ENCODE measurements at places on chromosomes 4 and X.

- DNase-seq: no peak
These were observed 5.4 kb downstream of the STBD1 start for GRCh38 chr4:76311896-76312331.

GRCh38 chr4:117898496-117898895 lies 135.8 kb upstream of the NDST3 start:
- DNase-seq: no peak

- no peak for DNase-seq
These were observed 201.7 kb downstream of the SPRY1 start for GRCh38 chr4:123598331-123598730.

DNA sequence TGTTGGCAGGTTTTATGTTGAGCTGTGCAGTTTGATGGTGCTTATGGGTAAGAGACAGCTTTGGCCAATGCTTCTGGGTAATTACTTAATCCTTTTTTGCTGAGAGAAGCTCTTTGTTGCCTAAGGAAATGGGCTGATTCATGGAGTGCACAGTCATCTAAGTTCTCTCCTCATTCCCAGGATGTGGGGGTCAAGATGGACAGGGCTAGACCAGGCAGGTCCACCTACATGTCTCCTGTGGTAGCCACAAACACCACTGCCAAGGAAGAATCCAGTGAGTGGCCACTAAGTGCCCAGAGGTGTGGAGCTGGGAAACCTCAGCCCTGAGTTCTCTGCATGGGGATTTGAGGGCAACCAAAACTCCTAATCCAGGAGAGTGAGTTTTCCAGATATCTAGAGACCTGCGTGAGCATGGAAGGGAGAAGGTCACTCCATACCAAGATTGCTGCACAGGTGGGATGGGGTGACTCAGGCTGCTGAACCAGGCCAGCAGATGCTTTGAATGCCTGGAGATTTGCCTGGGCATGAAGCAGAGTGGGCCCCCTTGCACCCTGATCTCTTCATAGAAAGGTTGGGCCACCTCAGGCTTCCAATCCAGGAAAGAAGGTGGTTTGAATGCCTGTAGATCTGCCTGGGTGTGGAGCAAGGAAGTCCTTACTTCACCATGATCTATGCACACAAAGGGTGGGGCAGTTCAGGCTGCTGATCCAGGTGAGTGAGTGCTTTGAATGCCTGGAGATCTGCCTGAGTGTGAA lies 234.8 kb upstream of the GNPDA2 start:
- DNase-seq: no peak

DNA sequence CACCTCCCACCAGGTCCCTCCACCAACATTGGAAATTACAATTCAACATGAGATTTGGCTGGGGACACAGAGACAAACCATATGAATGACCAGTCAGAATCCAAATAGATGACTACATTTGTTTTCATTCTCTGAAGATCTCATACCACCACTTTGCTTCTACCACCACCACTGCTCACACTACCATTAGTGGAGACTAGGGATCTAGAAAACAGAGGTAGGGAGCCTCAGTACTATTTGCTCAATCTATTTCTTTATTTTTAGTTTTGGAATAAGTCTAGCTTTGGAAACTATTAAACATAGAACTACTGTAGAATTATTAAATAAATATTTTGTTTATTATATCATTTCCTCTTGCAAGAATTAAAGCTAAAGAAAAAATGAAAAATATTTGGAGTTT lies 727.9 kb downstream of the CCSER1 start:
- no peak for DNase-seq

GRCh38 chr4:26204249-26204825 lies 116.5 kb upstream of the RBPJ start:
- DNase-seq: no peak

DNA sequence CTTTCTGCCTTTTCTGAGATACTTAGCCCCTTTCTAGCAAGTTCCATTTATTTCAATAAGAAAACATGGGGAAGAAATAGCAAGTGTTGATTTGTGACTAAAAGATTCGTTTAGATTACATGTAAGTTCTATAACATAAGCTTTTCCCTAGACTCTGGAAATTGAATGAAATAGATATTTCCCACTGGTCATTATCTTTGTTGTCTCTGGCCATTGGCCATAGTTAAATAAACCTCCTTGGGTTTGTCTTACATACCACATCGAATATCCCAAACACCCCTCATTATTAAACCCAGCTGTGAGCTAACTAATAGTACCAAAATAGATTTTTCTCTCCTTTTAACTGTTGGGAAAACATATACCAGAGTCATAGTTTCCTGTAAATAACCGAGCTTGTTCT lies 534.8 kb downstream of the IQCM start:
- DNase-seq: no peak

- DNase-seq: no peak
These were observed 101.9 kb downstream of the FBXW7 start for GRCh38 chr4:152434011-152434410.

DNA sequence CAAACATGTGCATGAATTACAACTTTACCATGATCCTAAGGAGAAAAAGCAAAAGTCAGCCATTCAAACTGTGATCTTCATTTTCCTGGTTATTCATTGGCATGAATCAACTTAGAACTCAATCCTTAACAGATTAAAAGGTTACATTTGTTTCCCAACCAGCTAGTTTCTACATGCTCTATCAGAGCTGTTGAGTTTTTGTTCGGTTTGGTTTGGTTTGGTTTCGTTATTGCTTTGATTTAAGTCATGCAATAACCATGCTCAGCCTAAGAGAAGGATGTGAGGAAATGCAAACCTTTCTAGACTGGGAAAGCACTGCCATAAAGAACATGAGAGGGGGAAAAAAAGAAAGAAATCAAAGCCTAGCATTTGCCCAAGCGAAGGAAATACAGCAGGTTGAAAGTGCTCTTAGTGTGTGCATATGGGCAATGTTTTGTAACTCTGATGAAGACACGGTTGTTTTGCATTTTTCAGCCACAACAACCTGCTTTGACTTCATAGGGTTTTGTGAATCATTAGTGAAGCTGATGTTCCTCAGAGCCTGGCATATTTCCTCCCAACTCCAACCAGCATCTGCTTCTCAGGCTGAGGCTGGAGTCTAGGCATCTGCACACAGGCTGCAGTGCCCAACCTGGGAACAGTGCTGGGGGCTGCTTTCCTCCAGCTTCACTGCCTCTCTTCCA lies 234.3 kb downstream of the ZNF674 start:
- no peak for DNase-seq

DNA sequence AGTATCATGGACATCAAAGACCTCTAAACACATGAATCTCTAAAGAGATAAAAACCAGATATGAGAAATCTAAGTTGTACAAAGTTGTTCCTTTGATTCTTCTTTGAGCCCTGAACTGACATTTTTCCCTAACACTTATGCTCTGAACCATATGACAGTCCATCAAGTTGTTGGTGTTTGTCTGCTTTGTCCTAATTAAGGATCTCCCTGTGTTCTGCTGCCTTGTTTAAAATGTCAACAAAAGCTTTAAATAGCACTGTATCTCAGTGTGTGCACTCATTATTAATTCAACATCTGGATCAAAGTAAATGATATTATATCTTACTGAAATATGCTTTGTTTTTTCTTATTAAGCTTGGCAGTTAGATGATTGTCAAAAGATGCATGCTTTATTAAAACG lies 321.8 kb downstream of the MAPK10 start:
- no peak for DNase-seq

GRCh38 chr4:46508216-46508615 lies 118.3 kb upstream of the GABRA2 start:
- no peak for DNase-seq

- no peak for DNase-seq
These were observed 11.9 kb downstream of the WDR17 start for GRCh38 chr4:176077561-176077960.

DNA sequence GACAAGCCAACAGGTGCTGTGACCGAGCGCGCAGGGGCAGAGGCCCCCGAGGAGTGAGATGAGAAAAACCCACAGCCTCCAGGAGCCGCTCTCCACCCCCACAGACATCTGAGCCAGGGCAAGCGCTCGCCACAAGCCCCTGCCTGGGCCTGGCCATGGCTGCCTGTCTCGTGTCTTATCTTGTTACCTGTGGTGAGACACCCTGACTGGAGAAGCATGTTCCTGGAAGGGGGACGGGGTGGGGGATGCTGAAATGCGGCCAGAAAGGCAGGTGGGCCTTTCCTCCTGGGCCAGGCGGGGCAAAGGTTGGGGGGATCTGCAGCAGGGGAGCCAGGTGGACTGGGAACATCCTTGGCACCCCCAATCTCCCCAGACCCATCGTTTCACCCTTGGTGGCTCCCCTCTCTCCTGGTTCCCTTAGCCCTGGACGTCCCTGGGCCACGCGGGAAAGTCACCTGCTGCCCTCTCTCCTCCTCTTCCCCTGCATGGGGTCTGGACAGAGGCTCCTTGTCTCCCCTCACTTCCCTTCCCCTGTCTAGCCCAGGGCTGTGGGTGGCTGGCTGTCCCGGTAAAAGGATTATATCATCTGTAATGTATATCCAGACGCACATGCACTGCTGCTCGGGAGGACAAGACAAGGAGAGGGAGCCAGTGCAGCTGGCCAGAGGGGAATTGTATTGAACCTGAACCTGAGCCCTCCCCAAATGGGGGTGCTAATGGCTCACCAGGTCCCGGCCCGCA lies 8.4 kb upstream of the DUSP9 start:
- DNase-seq: no peak

GRCh38 chrX:17299206-17299605 lies 75.8 kb upstream of the NHS start:
- DNase-seq: no peak

DNA sequence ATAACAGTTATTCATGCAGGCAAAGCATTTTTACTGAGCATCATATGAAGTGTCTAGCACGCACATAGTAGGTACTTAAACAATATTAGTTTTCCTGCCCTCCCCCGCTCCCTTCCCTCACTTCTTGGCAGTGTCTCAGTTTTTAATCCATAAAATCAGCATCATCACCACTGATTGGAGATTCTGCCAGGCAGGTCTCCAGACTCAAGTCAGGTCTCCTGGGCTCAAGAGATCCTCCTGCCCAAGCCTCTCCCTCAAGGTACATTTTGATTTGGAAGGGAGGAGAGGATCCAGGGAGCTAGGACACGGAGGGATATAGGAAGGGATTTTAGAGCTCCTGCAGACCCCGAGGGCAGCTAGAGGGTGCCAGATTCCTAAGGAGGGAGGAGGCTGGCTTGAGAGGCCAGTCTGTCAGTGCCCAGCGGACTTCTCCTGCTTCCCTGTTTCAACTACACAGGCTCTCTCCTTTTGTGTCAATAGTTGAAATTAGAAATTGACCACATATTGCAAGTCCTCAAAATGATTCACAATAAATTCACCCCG lies 4.4 kb upstream of the FAT1 start:
- DNase-seq: no peak

- DNase-seq: no peak
These were observed 305.6 kb upstream of the DIPK2B start for GRCh38 chrX:45506149-45506730.

DNA sequence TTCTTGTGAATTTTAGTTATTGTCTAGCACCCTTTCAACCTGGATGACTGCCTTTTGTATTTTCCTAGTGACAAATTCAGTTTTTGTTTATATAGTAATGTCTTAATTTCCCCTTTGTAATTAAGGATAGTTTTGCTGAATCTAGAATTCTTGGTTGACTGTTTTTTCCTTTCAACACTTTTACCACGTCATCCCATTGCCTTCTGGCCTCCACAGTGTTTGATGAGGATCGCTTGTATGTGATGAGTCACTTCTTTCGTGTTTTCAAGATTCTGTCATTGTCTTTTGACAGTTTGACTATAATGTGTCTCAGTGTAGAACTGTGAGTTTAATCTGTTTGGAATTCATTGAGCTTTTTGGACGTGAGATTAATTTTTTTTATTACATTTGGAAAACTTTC lies 30.1 kb downstream of the KDM6A start:
- no peak for DNase-seq

- DNase-seq: no peak
These were observed 115.9 kb downstream of the MAGEC2 start for GRCh38 chrX:142089193-142089592.

- DNase-seq: no peak
These were observed 99.8 kb upstream of the RAI2 start for GRCh38 chrX:17960891-17961290.

DNA sequence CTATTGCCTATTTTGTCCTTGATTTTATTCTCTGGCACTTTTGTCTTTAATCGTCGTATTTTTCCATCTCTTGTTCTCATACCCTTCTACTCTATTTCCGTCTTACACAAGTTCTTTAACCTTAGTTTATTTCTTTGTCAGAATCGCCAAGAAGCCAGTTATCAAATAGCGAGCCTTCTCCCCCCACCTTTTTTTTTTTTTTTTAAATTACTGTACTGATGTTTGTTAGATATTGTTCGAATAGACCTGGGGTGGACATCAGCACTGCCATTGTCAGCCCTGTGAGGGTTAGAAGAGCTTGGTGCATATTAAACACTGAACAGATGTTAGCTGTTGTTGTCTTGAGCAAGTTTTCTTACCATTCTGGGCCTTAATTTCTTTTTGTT lies 1.2 kb downstream of the SPCS3 start:
- no peak for DNase-seq

DNA sequence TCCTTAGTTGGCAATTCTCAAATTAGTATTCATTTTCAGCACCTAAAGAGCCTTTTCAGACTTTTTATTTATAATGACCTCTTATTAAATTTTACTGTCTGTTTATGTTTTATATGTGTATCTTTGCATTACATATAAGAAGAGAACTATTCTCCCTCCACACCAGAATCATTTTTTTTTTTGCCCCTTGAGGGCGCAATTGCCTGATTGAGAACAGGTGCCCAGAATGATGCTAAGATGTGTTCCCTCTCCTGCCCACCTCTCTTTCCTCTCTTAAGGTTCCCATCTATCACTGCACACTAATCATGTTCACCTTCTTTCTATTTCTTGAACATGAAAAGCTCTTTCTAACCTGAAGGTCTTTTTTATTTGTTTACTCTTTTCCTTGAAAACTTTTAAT lies 44.2 kb upstream of the ADAM29 start:
- no peak for DNase-seq

- no peak for DNase-seq
These were observed 13.7 kb downstream of the LINC00632 start for GRCh38 chrX:140723121-140723715.

GRCh38 chr4:33357121-33357520 lies 2637.0 kb downstream of the PCDH7 start:
- no peak for DNase-seq

GRCh38 chr4:47155919-47156318 lies 124.6 kb downstream of the GABRB1 start:
- DNase-seq: no peak

GRCh38 chr4:36761607-36762006 lies 480.2 kb downstream of the DTHD1 start:
- no peak for DNase-seq

GRCh38 chr4:27790911-27791310 lies 930.3 kb downstream of the STIM2 start:
- no peak for DNase-seq

DNA sequence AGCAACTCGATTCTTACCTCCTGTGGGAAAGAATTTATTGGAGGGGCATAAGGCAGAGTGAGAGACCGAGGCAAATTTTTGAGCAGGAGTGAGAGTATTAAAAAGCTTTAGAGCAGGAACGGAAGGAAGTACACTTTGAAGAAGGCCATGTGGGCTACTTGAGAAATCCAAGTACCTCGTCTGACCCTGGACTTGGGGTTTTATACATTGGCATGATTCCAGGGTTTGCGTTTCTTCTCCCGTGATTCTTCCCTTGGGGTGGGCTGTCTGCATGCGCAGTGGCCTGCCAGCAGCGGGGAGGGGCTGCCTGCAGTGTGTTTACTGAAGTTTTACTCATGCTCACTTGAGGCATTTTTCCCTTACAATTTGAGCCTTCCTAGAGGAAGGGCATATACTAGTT lies 3.4 kb downstream of the GALNT7 start:
- no peak for DNase-seq

GRCh38 chr4:2886161-2886560 lies 42.5 kb downstream of the ADD1 start:
- no peak for DNase-seq

GRCh38 chr4:153027866-153028265 lies 91.7 kb downstream of the FHDC1 start:
- DNase-seq: no peak

All from BJ (cell line).